ENCODE measurements at places on chromosomes 11 and 22. TPM values are rescaled to one million over a fixed set of nuclear protein-coding genes. Genes with fewer than 3 reads are reported as not detected.

OR5P2 gene
- total RNA-seq: not detected

CLCF1 gene
- 45.1 TPM for total RNA-seq

SUSD2 gene
- 49.5 TPM for total RNA-seq

SERHL2 gene
- not detected for total RNA-seq
